ENCODE measurements at places on chromosomes 5 and 9. TPM values are rescaled to one million over a fixed set of nuclear protein-coding genes. Genes with fewer than 3 reads are reported as not detected.

DNA sequence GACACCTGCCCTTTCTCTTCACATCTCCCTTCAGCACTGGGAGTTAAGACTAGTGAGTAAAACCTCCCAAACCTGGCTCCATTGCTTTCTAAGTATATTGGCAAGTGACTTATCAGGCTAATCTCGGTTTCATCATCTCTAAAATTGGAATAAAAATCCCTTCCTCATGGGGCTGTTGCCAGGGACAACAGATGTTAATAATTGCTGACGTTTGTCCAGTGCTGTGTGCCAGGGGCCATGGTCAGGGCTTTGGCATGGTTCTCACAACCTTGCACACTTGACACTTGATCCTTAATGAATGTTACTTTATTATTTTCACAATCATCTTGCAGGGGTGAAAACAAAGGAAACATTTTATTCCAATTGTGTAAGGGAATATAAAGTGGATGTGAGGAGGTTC lies 1262.0 kb upstream of the WWC1 start:
- no peaks in the 10 kb centered on the region for H3K36me3 ChIP-seq
- H3K27me3 ChIP-seq: no peaks in the 10 kb centered on the region
- H3K4me1 ChIP-seq: no peaks in the 10 kb centered on the region

Gene PCDHB3
- 1.9 TPM for total RNA-seq

DNA sequence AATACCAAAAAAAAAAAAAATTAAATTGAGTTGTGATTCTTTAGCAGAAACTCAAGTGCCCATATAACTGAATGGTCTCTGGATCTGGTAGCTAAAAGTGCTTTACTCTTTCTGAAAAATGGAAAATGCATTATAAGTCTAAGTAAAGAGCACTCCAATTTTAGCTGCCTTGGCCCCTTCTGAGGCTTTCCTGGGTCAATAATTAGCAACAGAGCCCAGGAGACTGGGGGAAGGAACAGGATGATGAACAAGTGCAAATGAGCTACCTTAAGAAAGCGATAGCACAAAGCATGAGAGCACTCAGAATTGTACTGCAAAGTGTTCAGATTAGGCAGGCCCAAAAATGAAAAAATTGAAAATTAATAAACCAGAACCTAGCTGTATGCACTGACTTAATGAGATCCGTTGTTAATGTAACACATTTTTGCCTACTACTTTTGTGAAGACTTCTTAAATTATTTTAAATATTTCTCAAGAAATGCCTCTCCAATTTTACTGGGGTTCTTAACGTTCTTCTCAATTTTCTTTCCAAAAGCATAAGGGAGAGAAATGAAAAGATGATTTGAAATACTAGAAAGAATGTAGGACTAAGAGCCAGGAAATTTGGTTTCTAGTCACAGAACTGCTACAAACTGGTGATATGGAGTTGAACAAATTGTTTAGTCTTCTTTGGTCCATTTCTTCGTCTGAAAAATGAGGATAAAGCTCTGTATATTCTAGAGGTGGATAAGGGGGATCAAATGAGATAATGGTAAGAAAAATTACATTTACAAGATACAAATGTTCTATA lies 566.1 kb downstream of the PDE4D start:
- no peaks in the 10 kb centered on the region for H3K27me3 ChIP-seq
- DNase-seq: no peak
- no peak overlapping the region for H3K27ac ChIP-seq
- H3K4me3 ChIP-seq: no peak overlapping the region

GRCh38 chr5:60945813-60946187 lies 795 bp downstream of the NDUFAF2 start:
- peak overlapping the region; percentile 79 for H3K4me3 ChIP-seq
- H3K27me3 ChIP-seq: no peaks in the 10 kb centered on the region
- no peaks in the 10 kb centered on the region for H3K36me3 ChIP-seq
- H3K27ac ChIP-seq: peak overlapping the region; percentile 79

- no peaks in the 10 kb centered on the region for H3K36me3 ChIP-seq
- no peak overlapping the region for H3K4me3 ChIP-seq
- no peaks in the 10 kb centered on the region for H3K27me3 ChIP-seq
- no peaks in the 10 kb centered on the region for H3K4me1 ChIP-seq
Observed at GRCh38 chr5:2997179-2997578, 245.7 kb upstream of the IRX2 start.

- H3K36me3 ChIP-seq: no peaks in the 10 kb centered on the region
- no peak overlapping the region for H3K27ac ChIP-seq
- H3K4me3 ChIP-seq: no peak overlapping the region
- no peaks in the 10 kb centered on the region for H3K27me3 ChIP-seq
- no peak for DNase-seq
Observed at GRCh38 chr5:3836528-3836927, 240.9 kb downstream of the IRX1 start.

GRCh38 chr9:69554945-69555344 lies 117.2 kb downstream of the APBA1 start:
- no peak overlapping the region for H3K27ac ChIP-seq
- no peaks in the 10 kb centered on the region for H3K4me1 ChIP-seq
- H3K4me3 ChIP-seq: no peak overlapping the region
- no peaks in the 10 kb centered on the region for H3K36me3 ChIP-seq

GRCh38 chr5:4053136-4053535 lies 457.5 kb downstream of the IRX1 start:
- no peaks in the 10 kb centered on the region for H3K36me3 ChIP-seq
- H3K27me3 ChIP-seq: no peaks in the 10 kb centered on the region
- H3K4me3 ChIP-seq: no peak overlapping the region
- no peaks in the 10 kb centered on the region for H3K4me1 ChIP-seq

DNA sequence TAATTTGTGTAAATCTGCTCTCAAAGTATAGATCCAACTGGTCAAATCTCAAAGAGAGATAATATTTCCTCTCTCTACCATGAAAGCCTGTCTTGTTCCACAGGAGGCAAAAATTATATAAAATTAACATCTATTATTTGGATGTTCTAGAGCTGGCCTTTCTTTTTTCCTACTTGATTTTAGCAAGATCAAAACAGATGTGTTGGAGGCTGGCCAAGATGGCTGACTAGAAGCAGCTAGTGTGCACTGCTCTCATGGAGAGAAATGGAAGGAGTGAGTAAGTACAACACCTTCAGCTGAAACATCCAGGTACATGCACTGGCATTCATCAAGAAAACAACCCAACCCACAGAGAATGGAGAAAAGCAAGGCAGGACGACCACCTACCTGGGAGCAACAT lies 298.6 kb upstream of the SLC24A2 start:
- H3K4me3 ChIP-seq: no peak overlapping the region
- no peak for DNase-seq
- no peaks in the 10 kb centered on the region for H3K4me1 ChIP-seq

- no peaks in the 10 kb centered on the region for H3K4me1 ChIP-seq
- H3K4me3 ChIP-seq: no peak overlapping the region
- no peaks in the 10 kb centered on the region for H3K27me3 ChIP-seq
- no peak for DNase-seq
Observed at GRCh38 chr9:111076519-111076918, 38.2 kb upstream of the LPAR1 start.

Gene MYMK
- total RNA-seq: not detected

Gene OBP2B
- total RNA-seq: not detected

- H3K4me3 ChIP-seq: no peak overlapping the region
- no peaks in the 10 kb centered on the region for H3K4me1 ChIP-seq
- H3K27me3 ChIP-seq: no peaks in the 10 kb centered on the region
Observed at GRCh38 chr5:156974328-156974727, 11.3 kb upstream of the TIMD4 start.

GRCh38 chr9:1184146-1184545 lies 134.0 kb downstream of the DMRT2 start:
- no peaks in the 10 kb centered on the region for H3K36me3 ChIP-seq
- no peak overlapping the region for H3K27ac ChIP-seq
- no peaks in the 10 kb centered on the region for H3K27me3 ChIP-seq
- no peak for DNase-seq

Gene DRD1
- 0.58 TPM for total RNA-seq

DNA sequence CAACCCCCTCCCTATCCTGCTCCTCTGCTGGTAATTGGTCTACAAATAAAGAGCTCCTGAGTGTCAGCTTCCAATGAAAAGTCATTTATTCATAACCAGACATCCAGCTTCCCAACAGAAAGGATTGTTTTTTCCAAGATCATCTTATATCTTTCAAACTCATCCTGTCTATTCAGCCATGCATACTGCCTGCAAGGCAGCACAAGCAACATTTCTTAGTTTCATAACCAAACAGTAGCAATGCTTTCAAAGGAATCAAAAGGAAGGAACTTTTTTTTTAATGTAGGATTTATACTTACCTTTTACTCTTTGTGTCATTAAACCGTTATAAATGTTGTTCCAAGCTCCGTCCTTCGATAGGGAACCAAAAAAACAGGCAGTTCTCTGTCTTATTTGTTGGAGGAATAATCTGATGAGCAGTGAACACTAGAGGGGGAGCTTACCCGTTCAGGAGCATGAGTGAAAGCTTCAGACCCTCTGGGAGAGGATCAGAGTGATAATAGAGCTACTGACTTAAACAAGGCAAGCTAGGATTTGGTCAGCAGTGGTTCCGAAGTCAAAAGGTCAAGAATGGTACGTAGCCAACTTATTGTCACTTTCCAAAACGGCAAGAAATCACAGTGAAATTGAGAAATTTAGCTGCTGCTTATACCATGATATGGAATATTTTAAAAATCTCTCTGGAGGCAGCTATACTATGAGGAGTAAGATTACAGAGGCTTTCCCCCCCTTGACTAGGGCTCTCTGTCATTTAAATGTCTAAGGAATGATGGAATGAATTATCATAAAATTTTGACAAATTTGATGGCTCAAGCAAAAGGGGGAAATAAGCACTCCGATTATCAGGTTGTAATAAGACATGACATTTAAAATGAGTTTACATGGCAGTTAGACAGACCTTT lies 892.9 kb downstream of the NR2F1-AS1 start:
- H3K27ac ChIP-seq: peak overlapping the region; percentile 12
- DNase-seq: no peak
- H3K4me3 ChIP-seq: peak overlapping the region; percentile 12
- H3K4me1 ChIP-seq: no peaks in the 10 kb centered on the region
- no peaks in the 10 kb centered on the region for H3K36me3 ChIP-seq
- no peaks in the 10 kb centered on the region for H3K27me3 ChIP-seq

All from upper lobe of right lung (tissue), 1 donor.